Stimulated activated CD4-positive, alpha-beta T cell treated with anti-CD3 and anti-CD28 coated beads, Interleukin-15, amount 100 ng/mL, for 1 hour (primary cell): ENCODE measurements at places on chromosomes 6 and 20.

DNA sequence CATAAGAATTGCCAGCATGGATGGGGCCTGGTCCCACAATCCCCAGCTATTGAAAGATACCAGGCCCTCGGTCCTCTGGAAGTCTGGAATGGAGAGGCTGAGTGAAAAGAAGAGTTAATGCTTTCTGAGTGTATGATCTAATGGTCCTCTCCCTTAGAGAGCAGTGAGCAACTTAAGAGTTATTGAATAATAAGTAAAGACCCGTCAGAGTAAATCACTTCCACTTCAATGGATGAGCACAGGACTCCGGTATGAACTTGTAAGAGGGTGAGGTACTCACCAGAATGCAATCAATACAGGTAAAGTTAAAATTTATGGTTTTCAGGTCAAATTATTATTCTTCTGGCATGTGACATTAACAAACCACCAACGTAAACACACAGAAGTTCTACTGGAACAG lies 39.9 kb downstream of the FAXC start:
- DNase-seq = no peak

- DNase-seq = no peak
These were observed 553.4 kb upstream of the CITED2 start for GRCh38 chr6:139927742-139928305.

DNA sequence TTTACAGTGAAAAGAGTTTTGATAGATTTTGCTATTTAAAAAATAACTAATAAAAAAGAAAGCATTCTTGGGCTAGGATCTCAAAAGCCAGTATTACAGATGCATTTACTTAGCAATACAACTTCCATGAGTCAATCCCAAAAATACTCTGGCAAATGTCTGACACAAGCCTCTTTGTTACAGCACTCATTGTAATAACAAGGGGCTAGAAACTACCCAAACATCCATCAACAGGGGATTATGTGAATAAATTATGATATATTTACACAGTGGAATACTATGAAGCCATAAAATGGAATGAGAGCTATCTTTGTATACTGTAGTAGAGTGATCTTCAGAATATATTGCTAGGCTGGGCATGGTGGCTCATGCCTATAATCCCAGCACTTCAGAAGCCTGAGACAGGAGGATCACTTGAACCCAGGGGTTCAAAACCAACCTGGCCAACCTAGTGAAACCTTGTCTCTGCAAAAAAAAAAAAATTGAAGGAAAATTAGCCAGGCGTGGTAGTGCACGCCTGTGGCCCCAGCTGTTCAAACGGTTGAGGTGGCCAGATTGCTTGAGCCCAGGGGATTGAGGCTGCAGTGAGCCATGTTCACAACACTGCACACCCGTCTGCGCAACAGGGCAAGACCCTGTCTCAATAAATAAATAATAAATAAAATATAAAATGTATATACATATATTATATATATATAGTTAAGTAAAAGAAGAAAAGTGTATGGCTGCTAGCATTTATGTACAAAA lies 34.7 kb upstream of the TOP1 start:
- DNase-seq = no peak

DNA sequence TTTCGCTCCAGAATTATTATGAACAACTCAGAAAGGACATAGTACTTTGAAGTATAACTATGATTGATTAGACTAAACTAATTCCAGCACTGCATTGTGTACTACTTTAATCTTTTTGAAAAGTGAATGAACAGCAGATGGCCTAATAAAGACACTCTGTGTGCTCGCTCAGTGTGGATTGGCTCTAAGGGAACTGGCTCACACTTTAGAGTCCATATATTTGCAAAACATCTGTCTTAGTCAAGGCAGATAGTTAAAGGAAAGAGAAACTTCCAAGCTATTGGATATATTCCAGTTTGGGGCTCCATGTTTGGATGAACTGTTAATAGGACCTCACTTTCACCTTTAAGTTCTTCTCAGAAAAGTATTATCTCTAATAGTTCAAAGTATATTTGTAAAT lies 218.9 kb downstream of the EYA4 start:
- DNase-seq = no peak

DNA sequence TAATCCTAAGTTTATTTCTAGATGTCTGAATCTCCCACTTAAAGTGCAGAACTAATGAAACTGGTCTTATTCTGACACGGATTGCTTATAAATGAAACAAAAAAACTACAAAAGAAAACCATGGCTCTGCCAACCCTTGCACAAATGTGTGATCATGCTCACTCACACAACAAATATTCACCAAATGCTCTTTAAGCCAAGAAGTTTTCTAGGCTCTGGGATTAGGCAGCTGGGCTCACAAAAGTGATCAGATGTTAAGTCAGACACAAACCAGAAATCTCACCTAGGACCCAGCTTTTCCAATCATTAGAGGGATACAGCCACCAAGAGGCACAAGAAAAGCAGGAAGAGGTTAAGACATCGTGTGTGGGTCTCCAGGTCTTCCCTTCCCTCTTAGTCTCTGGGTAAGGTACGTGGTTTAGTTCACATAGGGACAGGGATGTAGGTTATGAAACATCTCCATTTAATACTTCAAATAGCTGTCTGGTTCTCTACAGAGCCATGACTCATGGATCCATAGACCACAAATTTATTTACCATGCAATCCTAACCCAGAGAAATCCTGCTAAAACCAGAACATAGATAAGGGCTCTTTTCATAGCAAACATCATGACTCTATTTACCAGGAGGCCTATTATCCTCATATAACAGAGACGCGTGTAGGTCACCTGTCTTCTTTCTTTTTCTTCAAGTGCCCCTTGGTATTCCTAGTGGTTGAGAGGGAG lies 165.2 kb downstream of the WDR27 start:
- no peak for DNase-seq

- DNase-seq = no peak
These were observed 35.6 kb upstream of the TAGAP start for GRCh38 chr6:159080217-159080976.

DNA sequence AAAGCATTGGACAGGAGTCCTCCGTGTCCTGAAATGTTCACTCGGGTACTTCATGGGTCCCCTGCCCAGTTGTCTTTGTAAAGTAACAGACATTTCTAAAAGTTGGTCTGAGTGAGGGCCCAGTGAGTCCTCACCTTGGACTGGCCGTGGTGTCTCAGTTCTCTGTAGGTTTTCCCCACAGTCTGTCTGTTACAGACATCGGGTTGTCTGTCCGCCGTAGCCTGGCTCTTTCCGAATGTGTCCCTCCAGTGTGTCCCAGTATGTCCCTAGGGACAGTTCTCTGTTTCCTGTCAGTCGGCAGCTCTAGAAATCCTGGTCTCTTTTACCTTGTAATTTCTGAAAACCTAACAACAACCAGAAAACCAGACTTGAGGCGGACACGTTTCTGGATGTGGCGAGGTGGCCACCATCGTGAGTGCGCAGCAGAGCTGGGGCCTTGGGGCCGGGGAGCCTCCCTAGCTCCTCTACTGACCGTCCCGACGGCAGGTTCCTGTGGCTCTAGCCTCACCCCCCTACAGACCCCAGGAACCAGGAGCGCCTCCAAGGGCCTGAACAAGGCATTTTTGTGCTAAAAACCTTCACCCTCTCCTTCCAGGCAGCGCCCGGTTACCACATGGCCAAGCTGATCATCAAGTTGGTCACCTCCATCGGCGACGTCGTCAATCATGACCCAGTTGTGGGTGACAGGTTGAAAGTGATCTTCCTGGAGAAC lies 42.2 kb downstream of the PYGB start:
- no peak for DNase-seq

- DNase-seq = no peak
These were observed 17.5 kb upstream of the L3MBTL1 start for GRCh38 chr20:43490038-43490437.

- DNase-seq = no peak
These were observed 738.8 kb downstream of the HDGFL1 start for GRCh38 chr6:23308166-23308565.

GRCh38 chr20:4602297-4602631 lies 119.4 kb upstream of the PRND start:
- no peak for DNase-seq

- DNase-seq = no peak
These were observed 19.7 kb downstream of the ACSS2 start for GRCh38 chr20:34896086-34896621.

DNA sequence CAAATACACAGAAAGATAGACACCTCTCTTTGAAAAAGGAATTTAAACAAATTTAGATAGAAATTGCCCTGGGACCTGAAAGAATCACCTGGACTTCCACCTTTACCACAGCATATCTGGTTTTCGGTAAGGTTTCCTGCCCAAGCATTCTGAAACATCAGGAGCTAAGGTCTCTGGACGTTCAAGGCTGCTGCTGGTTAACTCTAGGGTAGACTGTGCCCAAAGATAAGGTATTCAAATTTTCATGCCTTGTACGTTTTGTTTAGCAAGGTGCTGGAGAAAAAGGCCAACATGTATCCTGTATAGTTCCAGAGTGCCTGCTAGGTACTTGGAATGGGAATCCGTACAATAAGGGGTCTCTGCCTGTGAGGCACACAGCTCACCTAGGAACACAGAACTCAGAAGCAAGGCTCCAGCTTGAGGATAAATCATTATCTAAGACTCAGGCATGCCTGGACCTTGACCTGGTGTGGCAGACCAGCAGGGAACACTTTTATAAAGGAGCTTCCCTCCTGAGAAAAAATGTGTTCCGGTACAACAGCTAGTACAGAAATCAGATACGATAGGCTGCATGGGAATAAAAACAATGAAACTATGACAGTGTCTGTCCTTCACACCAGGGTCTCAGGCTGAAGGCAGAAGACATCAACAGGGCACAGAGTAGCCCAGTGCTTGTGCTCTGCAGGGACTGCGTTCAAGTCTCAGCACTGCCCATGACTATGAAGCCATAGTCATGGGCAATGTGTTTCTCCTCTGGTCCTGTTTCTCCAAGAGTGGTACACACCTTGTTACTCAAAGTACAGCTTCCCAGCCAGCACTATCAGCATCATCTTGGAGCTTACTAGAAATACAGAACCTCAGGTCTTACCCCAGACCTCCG lies 70.4 kb downstream of the METTL24 start:
- DNase-seq = no peak

DNA sequence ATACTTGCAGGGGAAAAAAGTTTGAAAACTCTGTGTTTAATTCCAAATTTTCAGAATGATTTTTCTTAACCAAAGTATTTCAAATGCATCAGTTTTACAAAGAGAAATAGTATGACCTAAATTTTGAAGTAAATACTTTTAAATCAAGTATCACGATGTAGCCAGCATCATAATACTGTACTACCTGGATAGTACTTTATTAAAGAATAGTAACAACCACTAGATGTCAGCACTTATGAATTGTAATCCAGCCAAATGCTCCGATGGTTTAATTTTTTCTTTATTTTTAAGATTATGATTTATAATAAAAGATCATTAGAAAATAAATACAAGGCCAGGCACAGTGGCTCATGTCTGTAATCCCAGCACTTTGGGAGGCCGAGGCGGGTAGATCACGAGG lies 37.2 kb upstream of the HACE1 start:
- DNase-seq = no peak
